Stomach (tissue), 19 donors: ENCODE measurements at places on chromosomes 3 and 15. TPM values are rescaled to one million over a fixed set of nuclear protein-coding genes. Genes with fewer than 3 reads are reported as not detected.

GRCh38 chr3:185796431-185797107 is 28.3 kb downstream of the IGF2BP2 start:
- DNase-seq, result peak; percentile 56

ACP3 gene
- total RNA-seq, result not detected

DNA sequence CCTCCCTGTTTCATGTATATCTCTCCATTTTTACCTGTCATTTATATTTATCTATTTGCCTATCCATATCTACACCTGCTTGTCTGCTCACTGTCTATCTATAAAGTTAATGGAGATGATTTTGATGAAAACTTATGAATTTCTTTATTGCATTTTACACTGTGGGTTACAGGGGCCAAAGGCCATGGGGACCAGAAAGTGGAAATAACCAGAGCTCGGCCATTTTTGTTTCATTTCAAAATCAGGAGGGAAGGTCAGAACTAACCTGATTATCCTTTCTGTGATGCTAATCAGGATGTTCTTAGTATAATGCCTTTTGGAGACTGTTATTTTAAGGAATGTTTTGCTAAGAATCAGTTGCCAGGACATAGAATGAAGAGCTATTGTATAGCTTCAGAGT is 147.2 kb downstream of the LPP start:
- DNase-seq, result no peak

- DNase-seq, result peak; percentile 29
Observed at GRCh38 chr15:37765786-37766185, 168.7 kb upstream of the TMCO5A start.

PLA1A gene
- not detected for total RNA-seq

DNA sequence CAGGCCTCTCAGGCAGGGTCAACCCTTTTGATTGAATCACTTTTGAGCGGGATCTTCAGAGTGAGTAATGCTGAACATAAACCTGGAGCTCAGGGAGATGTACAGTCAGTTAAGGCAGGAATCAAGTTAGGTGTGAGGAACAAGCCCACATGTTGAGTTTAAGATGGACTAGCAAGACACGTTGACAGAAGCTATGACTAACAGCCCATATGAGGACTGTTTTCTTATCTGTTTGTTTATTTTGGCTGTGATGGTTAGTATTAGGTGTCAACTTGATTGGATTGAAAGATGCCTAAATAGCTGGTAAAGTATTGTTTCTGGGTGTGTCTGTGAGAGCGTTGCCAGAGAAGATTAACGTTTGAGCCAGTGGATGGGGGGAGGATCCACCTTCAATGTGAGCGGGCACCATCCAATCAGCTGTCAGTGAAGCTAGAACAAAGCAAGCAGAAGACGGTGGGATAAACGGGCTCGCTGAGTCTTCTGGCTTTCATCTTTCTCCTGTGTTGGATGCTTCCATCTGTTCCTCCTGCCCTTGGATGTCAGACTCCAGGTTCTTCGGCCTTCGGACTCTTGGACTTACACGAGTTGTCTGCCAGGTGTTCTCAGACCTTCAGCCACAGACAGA is 232.3 kb upstream of the STAC start:
- no peak for DNase-seq

- no peak for DNase-seq
Observed at GRCh38 chr15:68436680-68437079, 4.7 kb upstream of the ITGA11 start.

TNNC1 gene
- total RNA-seq, result not detected

CLDN16 gene
- total RNA-seq, result not detected

PRR23E gene
- not detected for total RNA-seq

FOXB1 gene
- total RNA-seq, result not detected

- peak; percentile 44 for DNase-seq
Observed at GRCh38 chr15:99702895-99703602, 30.2 kb downstream of the LYSMD4 start.

GRCh38 chr3:134333522-134334181 is 40.6 kb downstream of the AMOTL2 start:
- no peak for DNase-seq
